ENCODE measurements at places on chromosomes 2 and 18. TPM values are rescaled to one million over a fixed set of nuclear protein-coding genes. Genes with fewer than 3 reads are reported as not detected.

GRCh38 chr2:201248288-201248844 is 12.0 kb upstream of the CASP8 start:
- H3K4me1 ChIP-seq = no peaks in the 10 kb centered on the region
- H3K4me3 ChIP-seq = no peak overlapping the region
- no peaks in the 10 kb centered on the region for H3K27me3 ChIP-seq
- no peak overlapping the region for H3K27ac ChIP-seq

IL36B gene
- total RNA-seq = not detected

KYNU gene
- total RNA-seq = 2.0 TPM

FAM124B gene
- total RNA-seq = 1.7 TPM

DNA sequence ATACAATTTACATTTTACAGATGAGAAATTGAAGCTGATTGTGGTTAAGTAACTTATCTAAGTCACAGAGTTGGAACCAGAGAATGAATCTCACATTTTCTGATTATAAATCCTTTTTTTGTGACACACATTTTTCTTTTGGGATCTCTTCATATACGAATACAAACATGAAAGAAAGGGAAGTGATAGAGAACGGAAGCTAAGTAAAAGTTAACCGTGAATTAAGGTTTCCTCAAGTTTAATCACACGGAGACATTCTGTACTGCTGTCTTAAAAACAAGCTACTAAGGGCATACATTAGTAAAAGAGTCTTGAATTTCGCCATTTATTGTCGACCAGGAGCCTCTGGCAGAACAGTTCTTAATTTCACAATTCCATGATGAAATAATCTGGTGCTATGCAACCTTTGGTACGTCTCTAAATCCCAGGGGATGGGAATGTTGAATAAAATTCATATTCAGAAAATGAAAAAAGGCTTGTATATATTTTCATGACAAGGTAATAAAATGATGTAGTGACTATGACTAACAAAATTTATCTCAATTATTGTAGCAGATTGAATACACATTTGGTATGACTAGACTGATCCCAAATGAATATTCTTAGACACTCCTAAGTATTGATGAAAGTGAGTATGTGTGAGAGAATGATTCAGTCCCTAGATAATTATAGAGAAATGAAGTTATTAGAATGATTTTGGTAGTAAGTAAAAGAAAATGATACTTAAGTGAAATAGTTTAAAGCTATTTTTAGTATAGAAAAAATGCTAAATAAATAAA is 40.3 kb upstream of the ZSWIM2 start:
- H3K4me3 ChIP-seq = no peak overlapping the region
- no peak for DNase-seq
- H3K4me1 ChIP-seq = peaks cover 20% of the 10 kb centered on the region
- H3K36me3 ChIP-seq = no peaks in the 10 kb centered on the region

MAP2 gene
- 2.4 TPM for total RNA-seq

DNA sequence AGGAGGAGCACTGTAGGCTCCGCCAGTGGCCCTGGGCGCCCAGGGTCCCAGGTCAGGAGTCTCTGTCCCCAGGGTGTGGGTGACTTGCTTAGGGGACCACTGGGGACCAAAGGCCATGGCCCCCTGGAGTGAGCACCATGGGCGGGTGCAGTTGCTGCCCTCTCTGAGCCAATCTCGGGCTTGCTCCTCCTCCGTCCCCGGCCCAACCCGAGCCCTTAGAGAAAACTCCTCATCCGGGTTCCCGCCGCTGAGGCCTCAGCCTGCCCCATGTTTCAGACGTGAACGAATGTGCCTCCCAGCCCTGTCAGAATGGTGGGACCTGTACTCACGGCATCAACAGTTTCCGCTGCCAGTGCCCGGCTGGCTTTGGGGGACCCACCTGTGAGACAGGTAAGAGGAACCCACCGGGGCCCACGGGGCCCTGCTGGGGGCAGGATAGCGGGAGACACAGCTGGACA is 38.6 kb downstream of the SNED1 start:
- no peak for DNase-seq
- H3K36me3 ChIP-seq = peaks cover 60% of the 10 kb centered on the region
- H3K4me1 ChIP-seq = no peaks in the 10 kb centered on the region
- no peak overlapping the region for H3K4me3 ChIP-seq
- H3K27ac ChIP-seq = no peak overlapping the region

DNA sequence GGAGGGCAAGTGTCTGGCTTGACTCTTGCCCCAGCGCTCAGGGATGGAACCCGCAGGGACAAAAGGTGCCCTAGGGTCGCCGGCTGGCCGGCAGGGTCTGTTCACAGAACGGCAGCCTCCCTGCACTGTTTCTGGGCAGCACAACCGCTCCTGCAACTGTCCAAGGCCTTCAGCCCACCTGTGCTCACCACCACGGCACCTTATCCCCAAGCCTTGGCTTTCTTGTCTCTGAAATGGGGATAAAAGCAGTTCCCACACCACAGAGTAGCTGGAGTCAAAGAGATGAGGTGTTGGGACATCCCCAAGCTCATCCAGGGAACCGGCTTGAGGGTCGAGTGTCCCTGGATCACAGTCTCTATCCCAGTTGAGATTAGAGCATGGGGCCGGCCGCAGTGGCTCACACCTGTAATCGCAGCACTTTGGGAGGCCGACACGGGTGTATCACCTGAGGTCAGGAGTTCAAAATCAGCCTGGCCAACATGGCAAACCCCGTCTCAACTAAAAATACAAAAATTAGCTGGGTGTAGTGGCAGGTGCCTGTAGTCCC is 4.7 kb downstream of the SNORC start:
- no peak overlapping the region for H3K27ac ChIP-seq
- H3K27me3 ChIP-seq = no peaks in the 10 kb centered on the region
- DNase-seq = no peak
- no peak overlapping the region for H3K4me3 ChIP-seq
- H3K36me3 ChIP-seq = no peaks in the 10 kb centered on the region

- H3K36me3 ChIP-seq = no peaks in the 10 kb centered on the region
- no peaks in the 10 kb centered on the region for H3K4me1 ChIP-seq
- H3K27me3 ChIP-seq = no peaks in the 10 kb centered on the region
Observed at GRCh38 chr2:49254401-49254800, 100.1 kb upstream of the FSHR start.

KCNJ13 gene
- total RNA-seq = not detected

- H3K27me3 ChIP-seq = no peaks in the 10 kb centered on the region
- no peak overlapping the region for H3K27ac ChIP-seq
- no peaks in the 10 kb centered on the region for H3K4me1 ChIP-seq
- DNase-seq = no peak
- H3K4me3 ChIP-seq = no peak overlapping the region
Observed at GRCh38 chr2:195330513-195330956, 326.5 kb upstream of the SLC39A10 start.

IER3IP1 gene
- 17.0 TPM for total RNA-seq

DNA sequence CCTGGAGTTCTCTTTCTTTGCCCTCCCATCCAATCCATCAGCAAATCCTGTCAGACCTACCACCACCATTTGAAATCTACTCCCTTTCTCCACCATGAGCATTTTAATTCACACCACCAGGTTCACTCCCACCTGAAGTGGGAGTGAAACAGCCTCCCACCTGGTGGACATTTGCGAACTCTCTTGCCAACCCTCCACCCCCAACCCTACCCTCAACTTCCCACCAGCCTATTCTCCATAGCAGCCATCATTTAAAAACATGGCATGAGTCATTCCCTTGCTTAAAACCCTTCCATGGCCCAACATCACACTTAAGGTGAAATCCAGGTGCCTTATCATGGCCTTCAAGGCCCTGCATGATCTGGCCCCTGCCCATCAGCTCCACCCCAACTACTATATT is 3.5 kb downstream of the RTKN start:
- H3K27ac ChIP-seq = no peak overlapping the region
- no peak overlapping the region for H3K4me3 ChIP-seq
- H3K27me3 ChIP-seq = peaks cover 7% of the 10 kb centered on the region
- no peaks in the 10 kb centered on the region for H3K36me3 ChIP-seq
- peaks cover 20% of the 10 kb centered on the region for H3K4me1 ChIP-seq

DNA sequence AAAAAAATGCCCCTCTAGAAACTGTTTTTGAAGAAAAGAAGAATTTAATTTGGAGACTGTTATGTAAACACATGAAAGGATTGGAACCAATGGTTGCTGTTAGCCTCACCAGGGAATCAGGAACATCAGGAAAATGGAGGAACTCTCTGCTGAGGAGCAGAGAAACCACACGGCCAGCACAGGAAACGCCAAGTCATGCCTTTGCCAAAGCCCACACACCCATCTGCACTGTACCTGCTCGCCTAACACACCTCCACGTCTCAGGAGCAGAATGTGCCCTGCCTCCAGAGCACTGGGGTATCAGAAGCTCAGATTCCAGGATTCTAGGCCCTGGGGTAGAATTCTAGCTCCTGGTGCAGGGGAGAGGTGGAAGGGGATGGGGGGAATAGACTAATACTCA is 9.8 kb upstream of the SCYGR1 start:
- no peaks in the 10 kb centered on the region for H3K4me1 ChIP-seq
- H3K27ac ChIP-seq = no peak overlapping the region
- no peak overlapping the region for H3K4me3 ChIP-seq

C2orf78 gene
- not detected for total RNA-seq

GRCh38 chr2:195910570-195910969 is 158.1 kb downstream of the DNAH7 start:
- no peak for DNase-seq
- H3K27me3 ChIP-seq = no peaks in the 10 kb centered on the region
- no peak overlapping the region for H3K4me3 ChIP-seq
- no peaks in the 10 kb centered on the region for H3K36me3 ChIP-seq
- no peaks in the 10 kb centered on the region for H3K4me1 ChIP-seq

DNA sequence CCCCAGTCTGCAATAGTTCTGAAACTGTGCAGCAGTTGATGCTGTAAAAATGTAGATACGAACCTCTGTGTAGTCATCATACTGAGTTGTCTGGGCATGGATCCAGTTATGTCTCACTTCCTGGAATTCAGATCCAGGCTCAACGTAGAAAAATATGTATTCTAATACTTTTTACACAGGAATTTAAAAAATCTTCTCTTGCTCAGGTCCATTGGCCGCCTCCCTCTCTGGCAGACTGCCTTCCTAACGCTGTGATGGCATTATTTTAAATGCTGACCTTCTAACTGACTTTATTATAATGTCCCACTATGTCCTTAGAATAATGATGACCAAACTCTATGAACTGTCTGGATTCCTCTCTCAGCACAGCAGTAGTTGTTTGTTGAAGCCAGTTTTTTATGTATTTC is 119.6 kb downstream of the FEZ2 start:
- H3K36me3 ChIP-seq = peaks cover 74% of the 10 kb centered on the region
- peaks cover 15% of the 10 kb centered on the region for H3K4me1 ChIP-seq
- no peak overlapping the region for H3K4me3 ChIP-seq

DNA sequence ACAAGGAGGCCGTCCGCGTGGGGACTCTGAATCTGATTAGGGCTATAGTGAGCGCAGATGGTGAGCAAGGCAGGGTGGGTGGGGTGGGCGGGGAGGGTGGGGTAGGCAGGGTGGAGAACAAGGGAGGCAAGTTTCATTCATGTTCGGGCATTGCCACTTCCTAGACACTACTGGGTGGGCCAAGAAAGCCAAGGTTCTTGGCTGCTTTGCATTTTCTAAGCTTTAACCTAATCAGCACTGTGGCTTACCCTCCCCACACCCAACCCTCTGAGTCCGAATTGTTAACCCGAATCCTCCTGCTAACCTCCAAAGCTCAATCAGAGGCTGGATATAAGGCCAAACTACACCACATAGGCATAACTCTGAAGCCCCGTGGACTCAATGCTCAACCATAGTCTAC is 18.1 kb downstream of the MROH2A start:
- H3K36me3 ChIP-seq = no peaks in the 10 kb centered on the region
- no peak overlapping the region for H3K27ac ChIP-seq
- H3K27me3 ChIP-seq = no peaks in the 10 kb centered on the region
- H3K4me3 ChIP-seq = no peak overlapping the region
- no peak for DNase-seq
- H3K4me1 ChIP-seq = no peaks in the 10 kb centered on the region

DNA sequence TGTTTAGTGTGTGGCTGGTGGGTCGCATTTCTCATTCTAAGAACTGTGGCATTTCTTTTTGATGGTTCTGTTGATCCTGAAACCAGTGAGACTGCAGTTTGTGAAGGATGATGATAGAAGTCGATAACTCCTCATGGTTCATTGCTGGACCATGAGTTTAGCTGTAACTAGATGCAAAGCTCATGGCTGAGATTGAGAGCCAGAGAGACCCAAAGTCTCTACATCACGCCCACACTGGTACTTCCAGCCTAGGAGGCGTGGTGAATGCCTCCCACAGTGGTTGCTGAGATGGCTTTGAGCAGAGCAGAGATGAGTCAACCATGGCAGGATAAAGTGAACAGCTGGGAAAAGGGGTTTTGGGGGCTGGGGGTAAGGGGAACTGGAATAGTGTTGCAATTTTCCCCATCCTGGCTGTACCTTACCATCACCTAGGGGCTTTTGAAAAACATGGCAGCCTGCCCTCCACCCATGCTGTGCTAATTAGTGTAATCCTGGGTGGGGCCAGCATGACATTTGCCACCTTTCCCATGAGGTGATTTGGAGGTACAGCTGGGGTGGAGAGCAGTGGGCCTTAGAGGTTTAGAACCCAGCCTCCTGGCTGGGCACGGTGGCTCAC is 24.1 kb downstream of the INPP4A start:
- no peaks in the 10 kb centered on the region for H3K27me3 ChIP-seq
- no peak for DNase-seq
- H3K36me3 ChIP-seq = no peaks in the 10 kb centered on the region
- no peak overlapping the region for H3K27ac ChIP-seq
- H3K4me3 ChIP-seq = no peak overlapping the region

IL36RN gene
- total RNA-seq = not detected

SPDYA gene
- 0.31 TPM for total RNA-seq

DNA sequence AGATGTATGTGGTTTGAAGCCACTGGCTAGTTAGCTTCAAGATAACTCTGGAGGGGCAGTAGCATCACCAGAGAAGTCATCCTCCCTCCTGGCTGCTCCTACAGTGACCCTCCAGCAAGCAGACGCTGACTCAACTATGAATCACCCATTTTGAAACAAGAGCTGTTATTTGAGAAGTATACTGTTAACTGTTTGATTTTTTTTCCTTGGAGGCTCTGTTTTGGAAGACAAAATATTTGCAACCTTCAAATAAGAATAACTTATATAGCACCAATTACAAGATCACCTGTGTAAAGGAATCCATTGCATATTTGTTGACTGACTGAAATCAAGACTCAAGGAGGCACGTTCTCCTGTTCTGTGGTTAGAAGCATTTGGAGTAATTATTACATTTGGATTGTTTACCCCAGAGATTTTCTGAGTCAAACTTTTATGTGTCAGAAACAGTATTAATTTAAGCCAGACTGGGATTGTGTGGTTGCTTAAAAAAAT is 313.8 kb downstream of the MTX2 start:
- no peak overlapping the region for H3K4me3 ChIP-seq
- no peaks in the 10 kb centered on the region for H3K27me3 ChIP-seq
- H3K36me3 ChIP-seq = no peaks in the 10 kb centered on the region
- no peak for DNase-seq
- no peak overlapping the region for H3K27ac ChIP-seq

GRCh38 chr2:175741164-175741563 is 260.9 kb downstream of the LNPK start:
- H3K4me1 ChIP-seq = no peaks in the 10 kb centered on the region
- H3K27ac ChIP-seq = no peak overlapping the region
- H3K36me3 ChIP-seq = no peaks in the 10 kb centered on the region
- H3K4me3 ChIP-seq = no peak overlapping the region

GRCh38 chr2:34401186-34401585 is 802.1 kb upstream of the FAM98A start:
- H3K27me3 ChIP-seq = no peaks in the 10 kb centered on the region
- H3K27ac ChIP-seq = no peak overlapping the region
- no peak for DNase-seq
- no peaks in the 10 kb centered on the region for H3K36me3 ChIP-seq
- H3K4me3 ChIP-seq = no peak overlapping the region
- no peaks in the 10 kb centered on the region for H3K4me1 ChIP-seq

FAM110C gene
- not detected for total RNA-seq

IGFBP5 gene
- total RNA-seq = 99.5 TPM

- no peaks in the 10 kb centered on the region for H3K27me3 ChIP-seq
- no peaks in the 10 kb centered on the region for H3K36me3 ChIP-seq
- no peak overlapping the region for H3K4me3 ChIP-seq
- no peak for DNase-seq
- H3K4me1 ChIP-seq = no peaks in the 10 kb centered on the region
- no peak overlapping the region for H3K27ac ChIP-seq
Observed at GRCh38 chr2:38263293-38263692, 113.8 kb downstream of the ATL2 start.
